Cardiac muscle cell (in vitro differentiated cells and primary cell): ENCODE measurements at places on chromosomes 5 and 9. TPM values are rescaled to one million over a fixed set of nuclear protein-coding genes. Genes with fewer than 3 reads are reported as not detected.

GRCh38 chr5:148844433-148845280 is 18.2 kb downstream of the ADRB2 start:
- DNase-seq: no peak

- DNase-seq: no peak
Measured at GRCh38 chr5:34675857-34676256, 19.7 kb downstream of the RAI14 start.

DNA sequence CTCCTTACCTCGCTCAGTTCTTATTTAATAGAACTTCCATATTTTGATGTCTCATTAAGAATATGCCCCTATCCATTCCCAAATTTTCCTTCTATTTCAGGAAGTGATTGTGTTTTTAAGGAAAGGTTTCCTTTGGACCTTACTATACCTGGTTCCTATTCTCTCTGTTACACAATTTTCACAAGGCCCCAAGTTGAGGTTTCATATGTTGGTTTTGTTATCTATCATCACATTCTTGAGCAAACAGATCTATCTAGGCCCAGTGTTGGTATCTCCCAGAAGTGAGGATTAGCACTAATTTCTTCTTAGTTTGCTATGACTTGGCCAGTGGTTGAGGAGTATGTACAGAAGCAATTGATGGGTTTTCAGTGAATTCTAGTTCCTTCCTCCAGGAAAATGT is 41.5 kb downstream of the ALG2 start:
- no peak for DNase-seq

- no peak for DNase-seq
Measured at GRCh38 chr5:175025077-175025476, 300.7 kb downstream of the MSX2 start.

- DNase-seq: no peak
Measured at GRCh38 chr9:83642793-83643192, 19.9 kb downstream of the IDNK start.

DNA sequence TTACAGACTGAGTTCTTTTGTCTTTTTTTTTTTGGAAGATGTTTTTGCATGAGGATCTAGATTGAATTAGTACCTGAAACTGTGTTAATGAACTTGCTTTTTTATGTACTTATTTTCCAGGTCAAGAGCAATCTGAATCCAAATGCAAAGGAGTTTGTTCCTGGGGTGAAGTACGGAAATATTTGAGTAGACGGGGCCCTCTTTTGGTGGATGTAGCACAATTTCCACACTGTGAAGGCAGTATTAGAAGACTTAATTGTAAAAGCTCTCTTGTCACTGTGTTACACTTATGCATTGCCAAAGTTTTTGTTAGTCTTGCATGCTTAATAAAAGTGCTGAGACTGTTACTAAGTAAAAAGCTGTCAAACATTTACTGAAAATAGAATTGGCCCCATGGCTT is 14.5 kb downstream of the SLC23A1 start:
- DNase-seq: no peak

DNA sequence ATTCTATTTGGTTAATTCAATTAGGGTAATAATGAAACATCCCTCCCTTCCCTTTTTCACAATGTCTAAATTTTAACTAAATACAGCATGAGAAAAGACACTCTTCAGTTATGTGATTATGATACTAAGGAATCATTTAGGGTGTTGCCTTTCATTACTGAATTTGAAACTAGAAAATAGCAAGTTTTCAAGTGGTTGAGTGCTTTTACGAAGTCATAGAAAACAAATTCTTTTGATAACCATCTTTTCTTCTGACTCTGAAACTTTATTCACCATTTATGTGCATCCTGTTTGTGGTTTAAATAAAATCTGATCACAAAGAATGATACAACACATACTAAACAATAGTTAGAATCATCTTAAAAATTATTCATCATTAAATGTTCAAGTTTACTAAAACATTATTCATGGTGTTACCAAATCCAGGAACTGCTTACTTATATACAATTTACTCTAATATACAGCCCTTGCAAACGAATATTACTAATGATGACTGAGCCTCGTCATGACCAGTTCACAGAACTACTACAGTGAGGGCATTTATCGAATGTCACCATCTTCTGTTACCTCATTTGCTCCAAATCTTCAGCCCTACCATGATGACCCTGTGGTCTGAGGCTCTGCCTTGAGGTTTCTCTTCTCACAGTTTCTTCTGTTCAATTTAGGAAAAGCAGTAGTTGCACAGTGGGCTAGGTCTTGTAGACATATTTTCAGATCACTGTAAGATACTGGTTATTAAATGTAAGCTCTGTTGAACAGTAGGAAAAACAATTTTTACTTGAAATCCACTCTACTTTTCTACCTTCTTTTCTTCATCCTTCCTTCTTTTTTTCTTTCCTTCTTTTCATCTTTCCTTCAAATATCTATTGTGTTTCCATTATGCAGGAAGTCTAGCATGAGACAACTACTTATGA is 18.3 kb upstream of the IL9 start:
- no peak for DNase-seq

The SLC24A2 gene
- not detected in 2 replicates for polyA plus RNA-seq

The SPATA6L gene
- polyA plus RNA-seq: 1.3 and 2.2 TPM in 2 replicates
